DMS79 treated with DMSO at 0.1 percent for 48 hours (cell line): ENCODE measurements at places on chromosomes 2 and 18.

- no peak for DNase-seq
Observed at GRCh38 chr2:26384183-26384582, 17.5 kb upstream of the DRC1 start.

- no peak for DNase-seq
Observed at GRCh38 chr2:27829791-27830190, 58.3 kb downstream of the MRPL33 start.

DNA sequence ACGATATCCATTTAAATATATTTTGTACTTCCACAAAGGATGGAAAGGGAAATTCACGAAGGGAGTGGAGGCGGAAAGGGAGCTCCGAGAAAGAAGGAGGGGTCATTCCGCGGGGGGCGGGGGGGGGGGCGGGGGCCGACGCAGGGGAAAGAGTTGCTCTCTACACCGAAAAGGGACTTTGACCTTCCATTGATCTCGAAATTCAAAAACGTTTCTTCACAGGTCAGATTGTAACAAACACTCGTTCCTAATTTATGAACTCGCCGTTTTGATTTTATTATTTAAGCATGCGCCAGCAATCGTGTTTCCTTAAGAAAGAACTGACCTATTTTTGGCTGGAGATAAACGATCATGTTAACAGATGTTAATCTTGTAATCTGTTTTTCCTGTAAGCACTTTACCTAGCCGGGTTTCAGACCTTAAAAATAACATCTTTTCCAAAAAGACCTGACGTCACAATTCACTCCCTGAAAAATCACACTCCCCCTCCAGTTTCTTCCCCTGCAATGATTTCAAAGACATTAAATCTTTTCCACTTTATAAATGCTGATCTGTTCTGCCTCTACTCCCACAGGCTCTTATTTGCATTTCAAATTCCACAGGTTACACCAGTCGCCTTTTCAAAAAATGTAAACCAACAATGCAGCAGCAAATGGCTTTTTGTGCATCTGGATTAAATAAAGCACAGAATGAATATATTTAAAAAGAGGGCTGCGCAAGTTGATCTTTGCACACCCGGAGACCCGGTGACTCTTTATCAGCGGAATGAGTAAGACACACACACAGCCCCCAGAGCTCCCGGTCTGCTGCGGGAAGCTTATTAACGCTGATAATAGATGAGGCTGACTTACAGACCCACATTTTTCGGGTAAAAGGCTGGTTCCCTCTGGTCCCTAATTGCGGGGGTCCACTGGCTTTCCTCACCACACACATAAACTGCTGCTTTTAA lies 1.6 kb downstream of the ZNF516 start:
- no peak for DNase-seq

DNA sequence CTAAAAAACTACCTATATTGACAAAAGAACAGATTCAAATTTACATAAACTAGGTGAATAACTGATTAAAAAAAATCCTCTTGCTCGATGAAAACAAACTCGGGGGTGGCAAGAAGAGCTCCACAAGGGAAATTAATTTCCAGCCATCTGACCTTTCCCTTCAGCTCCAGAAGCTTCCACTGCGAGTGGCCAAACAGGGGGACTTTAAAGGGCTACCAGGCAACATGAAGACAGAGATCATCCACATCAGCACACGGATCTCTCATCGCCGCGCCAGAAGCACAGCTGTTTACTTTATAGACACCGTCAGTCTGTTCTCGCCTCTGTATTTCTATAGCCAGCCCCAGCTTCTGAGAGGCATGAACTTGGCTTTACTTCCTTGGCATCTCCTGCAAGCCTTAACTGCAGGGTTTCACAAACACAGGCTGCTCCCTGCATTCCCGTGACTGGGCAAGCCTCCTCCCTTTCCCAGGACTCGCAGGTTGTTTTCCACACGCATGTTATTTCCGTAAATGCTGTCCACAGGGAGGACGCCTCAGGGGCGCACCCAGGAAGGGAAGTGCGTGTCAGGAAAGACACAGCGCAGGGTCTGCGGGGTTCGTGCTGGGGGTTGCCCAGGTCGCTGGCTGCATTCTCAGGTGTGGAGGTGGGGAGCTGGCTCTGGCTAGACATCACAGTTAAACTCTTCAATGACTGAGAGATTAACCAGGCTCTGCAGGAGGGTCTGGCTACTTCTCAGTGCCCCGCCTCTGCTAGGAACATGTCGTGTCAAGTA lies 85.0 kb downstream of the USP40 start:
- DNase-seq, result no peak

- DNase-seq, result peak; percentile 85
Observed at GRCh38 chr2:60540074-60540473, 13.4 kb downstream of the BCL11A start.

DNA sequence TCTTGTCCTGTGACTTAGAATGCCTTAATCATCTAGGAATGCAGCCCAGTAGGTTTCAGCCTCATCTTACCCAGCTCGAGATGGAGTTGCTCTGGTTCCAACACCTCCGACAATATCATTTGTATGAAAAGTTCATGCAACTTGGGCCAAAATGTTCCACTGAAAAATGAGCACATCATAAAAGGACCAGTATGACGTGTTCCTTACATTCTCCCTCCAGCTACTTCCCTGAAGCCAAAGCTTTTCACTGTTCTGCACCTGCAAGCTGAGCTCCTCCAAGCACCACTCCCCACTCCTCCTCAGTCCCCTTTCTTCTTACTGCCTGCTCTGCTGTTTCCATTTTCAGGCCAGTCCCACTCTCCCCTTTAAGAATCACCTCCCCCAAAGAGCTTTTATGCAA lies 23.1 kb downstream of the TMEM182 start:
- no peak for DNase-seq

DNA sequence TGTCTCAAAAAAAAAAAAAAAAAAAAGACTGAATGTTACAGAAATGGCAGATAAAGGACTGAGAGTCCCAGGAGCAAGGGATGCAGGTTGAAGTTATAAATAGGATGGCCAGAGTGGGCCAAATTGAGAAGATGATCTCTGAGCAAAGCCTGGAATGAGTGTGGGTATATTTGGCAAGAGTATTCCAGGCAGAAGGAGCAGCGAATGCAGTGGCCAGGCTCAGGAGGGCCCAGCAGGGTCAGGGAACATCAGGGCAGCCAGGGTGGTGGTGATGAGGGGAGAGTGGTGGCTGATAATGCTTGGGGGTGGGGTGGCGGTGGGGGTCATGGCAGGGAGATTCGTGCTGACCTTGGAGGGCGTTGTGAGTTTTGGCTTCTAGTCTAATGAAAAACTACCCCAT lies 141.3 kb upstream of the AGAP1 start:
- DNase-seq, result no peak

DNA sequence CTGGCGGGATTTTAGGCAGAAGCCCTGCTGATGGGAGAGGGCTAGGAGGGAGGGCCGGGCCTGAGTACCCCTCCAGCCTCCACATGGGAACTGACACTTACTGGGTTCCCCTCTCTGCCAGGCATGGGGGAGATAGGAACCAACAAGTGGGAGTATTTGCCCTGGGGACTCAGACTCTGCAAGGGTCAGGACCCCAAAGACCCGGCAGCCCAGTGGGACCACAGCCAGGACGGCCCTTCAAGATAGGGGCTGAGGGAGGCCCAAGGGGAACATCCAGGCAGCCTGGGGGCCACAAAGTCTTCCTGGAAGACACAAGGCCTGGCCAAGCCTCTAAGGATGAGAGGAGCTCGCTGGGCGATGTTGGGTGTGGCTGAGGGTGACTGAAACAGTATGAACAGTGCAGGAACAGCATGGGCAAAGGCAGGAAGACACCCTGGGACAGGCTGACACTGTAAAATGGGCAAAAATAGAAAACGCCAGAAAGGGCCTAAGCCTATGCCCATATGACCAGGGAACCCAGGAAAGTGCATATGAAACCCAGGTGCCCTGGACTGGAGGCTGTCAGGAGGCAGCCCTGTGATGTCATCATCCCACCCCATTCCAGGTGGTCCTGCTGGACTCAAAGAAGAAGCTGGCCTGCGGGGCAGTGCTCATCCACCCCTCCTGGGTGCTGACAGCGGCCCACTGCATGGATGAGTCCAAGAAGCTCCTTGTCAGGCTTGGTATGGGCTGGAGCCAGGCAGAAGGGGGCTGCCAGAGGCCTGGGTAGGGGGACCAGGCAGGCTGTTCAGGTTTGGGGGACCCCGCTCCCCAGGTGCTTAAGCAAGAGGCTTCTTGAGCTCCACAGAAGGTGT lies 8.5 kb downstream of the PROC start:
- DNase-seq, result no peak

DNA sequence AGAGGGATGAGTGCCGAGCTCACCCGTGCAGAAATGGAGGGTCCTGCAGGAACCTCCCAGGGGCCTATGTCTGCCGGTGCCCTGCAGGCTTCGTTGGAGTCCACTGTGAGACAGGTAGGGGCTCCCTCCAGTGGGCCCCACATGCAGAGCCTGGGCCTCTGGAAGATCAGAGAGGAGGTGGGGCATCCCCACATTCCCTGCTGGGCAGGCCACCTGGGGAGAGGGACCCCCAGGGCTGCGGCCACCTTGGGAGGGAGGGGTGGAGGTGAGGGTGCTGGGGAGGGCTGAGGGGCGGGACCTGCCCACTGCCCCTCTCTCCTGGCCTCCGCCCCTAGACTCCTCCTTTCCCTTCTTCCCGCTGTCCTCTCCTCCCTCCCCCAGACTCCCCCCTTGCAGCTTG lies 38.5 kb downstream of the MTERF4 start:
- DNase-seq, result no peak

- no peak for DNase-seq
Observed at GRCh38 chr18:53153281-53153680, 813.3 kb downstream of the DCC start.

DNA sequence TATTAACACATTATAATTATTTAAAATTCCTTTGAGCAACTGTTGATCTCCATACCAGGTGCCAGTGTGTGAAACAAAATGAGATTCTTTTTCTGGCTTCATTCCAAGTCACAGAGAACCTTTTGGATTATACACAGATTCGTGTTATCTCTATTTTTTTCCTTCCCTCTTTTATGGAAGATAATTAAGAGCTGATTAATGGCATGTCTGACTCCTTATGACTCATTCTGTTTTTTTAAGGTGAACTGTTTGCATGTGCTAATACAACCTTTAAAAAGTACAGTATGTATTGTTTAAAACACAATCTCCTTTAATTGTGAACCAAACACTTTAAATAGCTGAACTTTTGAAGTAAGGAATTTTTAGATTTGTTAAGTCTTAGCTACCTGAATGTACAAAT lies 39.3 kb downstream of the PELI1 start:
- no peak for DNase-seq

DNA sequence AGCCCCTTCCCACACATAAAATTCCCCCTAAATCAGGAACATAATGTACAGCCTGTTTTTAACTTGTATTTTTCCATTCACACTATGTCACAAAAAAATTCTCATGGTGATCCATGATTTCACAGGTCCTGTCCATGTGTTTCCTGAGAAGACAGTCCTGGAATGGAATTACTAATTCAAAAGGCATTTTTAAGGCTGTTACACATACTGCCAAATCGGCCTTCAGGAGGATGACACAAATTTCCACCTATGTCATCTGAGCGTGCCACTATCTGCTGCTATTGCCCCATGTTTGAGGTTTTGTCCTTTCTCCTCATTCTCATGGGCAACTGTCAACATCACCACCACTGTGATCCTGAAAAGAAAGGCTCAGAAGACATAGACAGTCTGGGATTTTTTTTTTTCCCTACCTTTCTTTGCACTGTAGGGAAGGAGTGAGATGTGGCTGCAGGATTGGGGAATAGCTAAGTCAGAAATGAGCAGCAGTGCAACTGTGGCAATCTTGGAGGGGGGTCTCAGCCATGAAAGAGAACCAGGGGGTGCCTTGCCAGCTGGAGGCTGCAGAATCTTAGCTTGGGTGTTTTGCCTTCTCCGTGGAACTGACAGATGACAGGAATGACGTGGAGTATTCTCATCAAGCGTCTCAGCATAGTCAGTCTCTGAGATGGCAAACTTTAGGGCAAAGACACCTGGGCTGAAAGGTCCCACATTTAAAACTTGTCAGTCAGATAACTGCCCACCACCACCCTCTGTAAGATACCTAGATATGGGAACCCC lies 73.4 kb downstream of the MARCHF4 start:
- no peak for DNase-seq

DNA sequence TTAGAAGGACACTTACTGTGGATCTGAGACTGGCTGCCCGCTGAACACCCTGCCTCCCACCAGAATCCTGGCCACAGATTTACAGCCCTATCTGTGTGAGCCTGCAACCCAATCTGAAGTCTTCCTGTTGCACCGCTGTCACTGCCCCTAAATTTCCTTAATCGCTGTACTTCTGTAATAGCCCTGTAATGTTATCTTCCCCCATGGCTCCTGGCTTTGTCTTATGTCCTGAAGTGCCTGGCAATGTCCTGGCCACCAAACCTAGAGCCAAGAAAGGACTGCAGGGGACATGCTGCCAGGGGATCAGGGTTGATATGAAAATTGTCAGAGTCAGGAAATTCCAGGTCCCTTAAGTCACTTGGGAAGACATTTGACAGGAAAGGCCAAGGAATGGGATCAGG lies 52.7 kb downstream of the FHOD3 start:
- DNase-seq, result no peak

DNA sequence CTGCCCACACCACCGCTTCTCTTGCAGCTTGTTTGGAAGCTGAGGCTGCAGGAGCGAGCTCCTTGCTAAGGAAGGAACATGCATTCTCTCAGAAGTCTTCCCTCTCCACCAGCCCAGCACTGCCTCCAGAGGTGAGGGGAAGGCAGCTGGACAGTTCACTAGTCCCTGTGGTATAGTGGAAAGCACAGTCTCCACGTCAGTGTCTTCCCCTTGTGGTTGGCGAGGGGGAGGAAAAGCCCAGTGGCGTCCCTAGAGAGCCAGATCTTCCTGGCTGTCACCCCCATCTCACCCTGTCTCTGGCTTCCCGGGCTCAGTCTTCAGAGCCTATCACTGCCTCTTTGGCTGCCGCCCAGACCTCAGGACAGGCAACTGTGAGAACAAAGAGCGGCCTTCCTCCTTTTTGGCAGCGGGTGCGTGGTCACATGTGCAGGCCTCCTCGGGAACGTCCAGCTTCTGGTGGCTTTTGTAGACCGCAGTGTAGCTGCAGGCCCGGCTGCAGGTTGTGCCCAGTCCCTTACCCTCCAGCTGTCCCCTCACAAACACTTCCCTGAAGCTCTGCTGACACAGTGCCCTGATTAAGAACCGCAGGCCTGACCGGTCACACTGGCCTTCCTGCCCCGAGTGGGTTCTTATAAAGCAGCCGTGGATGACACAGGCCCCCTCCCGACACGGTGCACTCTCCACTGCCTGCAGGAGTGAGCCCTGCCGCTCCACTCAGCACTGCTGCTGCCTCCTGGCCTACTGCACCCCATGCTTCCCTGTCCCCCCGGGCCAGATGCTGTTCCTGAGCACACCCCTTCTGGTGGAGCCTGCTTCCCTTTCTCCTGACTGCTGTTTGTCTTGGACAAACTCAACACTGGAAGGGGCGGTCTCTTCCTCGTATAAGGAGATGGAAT lies 90.9 kb downstream of the RNF144A start:
- no peak for DNase-seq

GRCh38 chr2:219178377-219179175 lies 501 bp downstream of the RETREG2 start:
- DNase-seq, result peak; percentile 22

DNA sequence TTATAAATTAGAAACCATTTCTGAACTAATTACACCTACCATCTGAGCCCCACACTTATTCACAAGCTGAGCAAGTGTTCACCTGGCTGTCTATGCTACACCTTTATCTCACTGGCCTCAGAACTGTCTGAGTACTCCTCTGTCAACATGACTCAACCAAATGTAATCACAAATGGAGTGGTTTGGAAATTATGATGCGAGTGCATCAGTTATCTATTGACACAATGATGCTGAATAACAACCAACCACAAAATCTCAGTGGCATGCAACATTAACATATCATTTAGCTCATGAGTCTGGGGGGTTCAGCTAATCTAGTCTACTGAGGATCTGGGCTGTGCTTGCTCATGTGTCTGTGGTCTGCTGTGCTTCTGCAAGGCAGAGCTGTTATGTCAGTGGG lies 184.2 kb upstream of the NXPH2 start:
- DNase-seq, result no peak
